Putamen (tissue), 1 donor: ENCODE measurements at places on chromosomes 16 and 17.

GRCh38 chr17:38507436-38507835 is 79.2 kb downstream of the ARHGAP23 start:
- DNase-seq: no peak

GRCh38 chr17:81601525-81602120 is 35.3 kb downstream of the NPLOC4 start:
- peak; percentile 39 for DNase-seq

GRCh38 chr16:53737552-53737951 is 33.6 kb downstream of the FTO start:
- no peak for DNase-seq

GRCh38 chr17:79400989-79401703 is 209.7 kb downstream of the RBFOX3 start:
- DNase-seq: peak; percentile 50

- no peak for DNase-seq
Measured at GRCh38 chr17:5121186-5121841, 5.5 kb downstream of the USP6 start.

DNA sequence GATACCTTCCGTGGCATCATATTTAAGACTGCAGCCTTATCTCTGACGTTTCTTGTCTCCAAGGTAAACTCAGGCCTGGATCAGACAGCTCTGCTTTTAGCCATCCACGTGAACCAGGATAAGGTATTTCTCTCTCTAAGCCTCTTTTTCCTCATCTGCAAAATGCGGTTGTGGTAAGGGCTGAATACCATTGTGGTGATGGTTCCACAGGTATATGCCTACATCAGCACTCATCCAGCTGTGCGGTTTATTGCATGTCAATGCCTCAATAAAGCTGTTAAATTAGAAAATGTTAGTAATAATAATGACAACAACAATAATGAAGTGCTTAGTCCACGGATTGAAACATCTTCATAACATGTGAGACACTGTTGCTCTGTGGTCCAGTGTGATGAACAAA is 104.4 kb downstream of the GRIN2A start:
- no peak for DNase-seq

DNA sequence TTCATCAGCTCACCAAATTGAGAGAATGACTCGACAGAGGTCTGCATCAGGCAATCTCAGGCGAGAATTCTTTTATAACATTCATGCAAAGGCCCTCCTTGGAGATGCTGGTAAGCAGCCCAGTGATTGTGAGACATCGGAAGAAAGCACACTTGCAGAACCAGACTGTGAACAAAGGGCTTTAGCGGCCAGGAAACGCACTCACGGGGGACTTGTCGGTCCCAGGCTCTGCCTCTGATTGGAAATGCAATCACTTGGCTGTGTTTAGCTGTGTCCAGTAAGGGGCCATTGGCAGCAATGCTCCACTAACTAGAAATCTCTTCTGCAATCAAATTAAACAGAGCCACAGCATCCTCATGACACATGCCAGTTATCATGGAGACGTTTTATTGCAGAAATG is 226.7 kb upstream of the CDH13 start:
- no peak for DNase-seq

DNA sequence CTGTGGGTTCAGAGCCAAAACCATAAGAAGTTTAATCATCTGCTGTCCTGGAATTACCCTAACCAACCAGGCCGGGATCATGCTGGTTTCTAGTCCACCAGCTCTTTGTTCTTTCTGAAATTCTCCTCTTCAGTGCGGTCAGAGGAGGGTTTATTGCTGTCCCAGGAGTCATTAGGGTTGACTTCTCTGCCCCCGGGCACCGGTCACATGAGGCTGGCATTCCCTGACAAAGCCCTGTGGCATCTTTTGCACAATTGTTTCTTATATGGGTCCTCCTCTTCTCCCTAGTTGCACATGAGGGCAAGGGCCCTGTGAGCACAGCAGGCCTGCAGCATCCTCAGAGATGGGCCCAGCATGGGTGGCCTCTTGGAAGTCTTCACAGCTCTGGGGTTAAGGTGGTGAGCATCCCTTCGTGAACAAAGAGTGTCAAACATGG is 243.9 kb downstream of the IRF8 start:
- DNase-seq: no peak

DNA sequence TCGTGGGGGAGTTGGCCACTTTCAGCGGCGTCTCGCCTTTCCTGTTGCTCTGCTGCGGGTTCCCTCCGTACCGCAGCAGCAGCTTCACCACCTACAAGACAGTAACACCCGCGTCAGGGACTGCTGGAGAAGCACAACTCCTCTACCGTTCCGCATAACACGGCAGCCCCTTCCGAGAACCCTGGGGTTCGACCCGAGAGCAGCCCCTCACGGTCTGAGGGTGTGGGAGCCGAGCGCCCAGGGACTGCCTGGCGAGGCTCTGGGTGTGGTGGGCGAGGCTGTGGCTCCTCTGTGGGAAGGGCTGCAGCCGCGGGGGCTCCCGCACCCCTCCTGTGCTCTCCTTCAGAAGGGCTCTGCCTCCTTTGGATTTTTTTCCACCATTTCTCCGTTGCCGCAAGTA is 68.6 kb downstream of the ZNF778 start:
- DNase-seq: no peak

DNA sequence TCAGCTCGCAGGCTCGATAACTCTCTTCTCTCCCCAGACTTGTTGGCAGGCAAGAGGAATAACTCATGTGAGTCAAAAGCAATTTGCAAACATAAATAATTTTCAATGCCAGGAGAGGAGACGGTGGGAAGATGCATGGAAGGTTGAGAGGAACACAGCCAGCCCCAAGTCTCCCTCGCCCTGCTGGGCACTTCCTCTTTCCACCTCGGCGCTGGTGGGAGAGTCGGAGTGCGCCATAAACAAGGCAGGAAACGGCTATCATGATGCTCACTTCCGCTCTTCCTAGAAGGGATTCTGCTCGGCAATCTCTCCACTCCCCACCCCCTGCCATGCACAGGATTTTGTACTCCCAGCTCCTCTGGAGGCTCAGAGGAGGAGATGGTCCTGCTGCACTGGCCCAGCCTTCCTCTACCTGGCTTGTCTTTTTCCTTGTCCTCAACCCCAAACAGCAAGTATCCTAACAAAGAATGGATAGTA is 13.0 kb downstream of the CBX4 start:
- no peak for DNase-seq
